Subcutaneous preadipocyte (primary cell): ENCODE measurements at places on chromosomes 12 and 14. TPM values are rescaled to one million over a fixed set of nuclear protein-coding genes. Genes with fewer than 3 reads are reported as not detected.

GALNT9 gene
- 0.37 and 0.39 TPM in 2 replicates for total RNA-seq

RASSF8 gene
- total RNA-seq, result 69.4 and 118 TPM in 2 replicates

ETFBKMT gene
- total RNA-seq, result 2.9 and 3.1 TPM in 2 replicates

RIN3 gene
- total RNA-seq, result 10.7 and 17.4 TPM in 2 replicates

CCT2 gene
- total RNA-seq, result 267 and 339 TPM in 2 replicates

NRL gene
- total RNA-seq, result 0.78 and 1.1 TPM in 2 replicates

VDR gene
- total RNA-seq, result 9.2 and 10.7 TPM in 2 replicates

OVCH1 gene
- total RNA-seq, result 0.37 and 0.98 TPM in 2 replicates

NR2C1 gene
- total RNA-seq, result 24.4 and 24.6 TPM in 2 replicates

SDR9C7 gene
- total RNA-seq, result not detected in 2 replicates

ARF6 gene
- total RNA-seq, result 55.1 and 85.2 TPM in 2 replicates

SERPINA12 gene
- not detected in 2 replicates for total RNA-seq

CEP128 gene
- total RNA-seq, result 5.1 and 9.8 TPM in 2 replicates

MORN3 gene
- 0.20 and 0.37 TPM in 2 replicates for total RNA-seq

RAB35 gene
- 24.6 and 32.5 TPM in 2 replicates for total RNA-seq

FBLN5 gene
- 34.2 and 41.1 TPM in 2 replicates for total RNA-seq

SOX5 gene
- total RNA-seq, result 4.4 and 6.8 TPM in 2 replicates

DDHD1 gene
- total RNA-seq, result 25.7 and 37.5 TPM in 2 replicates

FAM181A gene
- total RNA-seq, result not detected in 2 replicates

RDH16 gene
- total RNA-seq, result under 0.01 TPM in 1 of 2 replicates, not detected in the other
